Glutamatergic neuron (in vitro differentiated cells): ENCODE measurements at places on chromosomes 13 and 19.
A peak's percentile ranks its signal among the peaks of the same experiment; 100 is the strongest.

DNA sequence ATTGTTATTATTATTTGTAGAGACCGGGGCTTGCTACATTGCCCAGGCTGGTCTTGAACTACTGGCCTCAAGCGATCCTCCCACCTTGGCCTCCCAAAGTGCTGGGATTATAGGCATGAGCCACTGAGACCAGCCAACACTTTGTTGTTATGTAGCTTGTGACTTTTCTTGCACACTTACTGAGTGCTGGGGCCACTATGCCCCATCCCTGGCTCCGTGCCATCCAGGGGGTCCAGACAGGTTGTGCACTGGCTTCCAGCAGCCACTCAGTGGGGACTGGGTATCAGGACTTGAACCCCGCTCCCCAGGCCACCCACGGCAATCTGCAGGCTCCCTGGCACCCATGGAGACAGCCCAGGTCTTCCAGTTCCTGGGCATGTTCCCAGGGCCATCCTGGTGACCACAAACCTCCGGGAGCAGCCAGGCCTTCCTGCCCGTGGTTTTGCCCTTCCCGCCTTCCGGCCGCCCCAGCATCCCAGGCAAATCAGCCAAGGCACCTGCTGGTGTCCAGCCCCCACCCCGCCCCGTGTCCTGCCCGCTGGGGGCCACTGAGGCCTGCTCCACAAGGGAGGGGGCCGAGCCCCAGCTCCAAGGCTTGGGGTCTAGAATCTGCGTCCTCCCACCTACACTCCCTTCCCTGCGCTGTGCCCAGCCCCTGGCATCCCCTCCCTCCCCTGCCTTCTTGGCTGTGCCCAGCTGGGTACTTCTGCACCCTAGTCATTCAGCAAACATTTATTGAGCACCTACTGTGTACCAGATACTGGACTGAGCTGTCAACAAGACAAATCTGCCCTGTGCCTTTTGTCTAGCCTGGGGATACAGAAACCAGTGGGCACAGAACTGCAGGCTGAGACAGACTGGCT is 23.7 kb upstream of the SEMA6B start:
- no peaks in the 10 kb centered on the region for H3K36me3 ChIP-seq
- no peak for DNase-seq
- H3K4me1 ChIP-seq = peaks cover 19% of the 10 kb centered on the region

GRCh38 chr13:106187501-106188095 is 347.9 kb downstream of the EFNB2 start:
- DNase-seq = no peak
- no peak overlapping the region for H3K4me3 ChIP-seq
- no peaks in the 10 kb centered on the region for H3K36me3 ChIP-seq
- no peaks in the 10 kb centered on the region for H3K27me3 ChIP-seq

DNA sequence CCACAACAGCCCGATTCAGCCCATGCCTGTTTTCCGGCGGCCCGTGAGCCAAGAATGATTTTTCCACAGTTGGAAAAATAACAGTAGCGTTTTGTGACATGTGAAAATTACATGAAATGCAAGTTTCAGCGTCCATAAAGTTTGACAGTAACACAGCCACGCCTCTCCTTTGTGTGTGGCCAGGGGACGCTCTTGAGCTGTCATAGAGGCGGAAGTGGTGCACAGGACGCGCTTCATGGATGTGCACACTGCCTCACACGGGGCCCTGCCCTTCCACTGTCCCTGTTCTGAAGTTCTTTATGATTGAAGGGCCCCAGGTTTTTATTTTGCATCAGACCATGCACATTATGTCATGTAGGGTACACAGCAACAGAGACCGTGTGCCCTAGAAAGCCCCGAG is 12.4 kb upstream of the ELAVL1 start:
- peaks cover 6% of the 10 kb centered on the region for H3K27me3 ChIP-seq
- H3K36me3 ChIP-seq = no peaks in the 10 kb centered on the region
- no peak for DNase-seq
- H3K4me1 ChIP-seq = no peaks in the 10 kb centered on the region
- H3K4me3 ChIP-seq = no peak overlapping the region
- no peak overlapping the region for H3K27ac ChIP-seq

- no peak overlapping the region for H3K27ac ChIP-seq
- H3K4me3 ChIP-seq = no peak overlapping the region
- DNase-seq = no peak
- peaks cover 4% of the 10 kb centered on the region for H3K4me1 ChIP-seq
- peaks cover 5% of the 10 kb centered on the region for H3K36me3 ChIP-seq
These were observed 429.9 kb downstream of the SLITRK1 start for GRCh38 chr13:83452292-83452950.

DNA sequence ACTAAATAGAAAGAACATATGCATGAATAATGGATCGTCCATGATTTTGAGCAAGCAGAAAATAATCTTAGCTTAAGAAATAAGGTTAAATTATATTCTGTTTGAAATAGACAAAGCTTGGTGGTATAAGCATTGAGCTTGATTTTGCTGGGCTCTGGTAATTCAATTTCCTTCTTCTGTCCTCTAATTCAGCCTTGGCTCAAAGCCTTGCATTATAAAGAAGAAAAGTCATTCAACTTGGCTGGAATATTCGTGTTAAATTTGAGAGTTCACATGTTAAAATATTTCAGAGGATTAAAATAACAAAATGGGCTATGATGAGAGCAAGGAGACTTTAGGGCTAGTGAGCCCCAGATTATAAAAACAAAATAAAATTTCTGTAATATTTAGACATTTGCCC is 415.4 kb upstream of the PCDH20 start:
- H3K36me3 ChIP-seq = no peaks in the 10 kb centered on the region
- no peak for DNase-seq
- no peak overlapping the region for H3K27ac ChIP-seq
- peaks cover 6% of the 10 kb centered on the region for H3K4me1 ChIP-seq

DNA sequence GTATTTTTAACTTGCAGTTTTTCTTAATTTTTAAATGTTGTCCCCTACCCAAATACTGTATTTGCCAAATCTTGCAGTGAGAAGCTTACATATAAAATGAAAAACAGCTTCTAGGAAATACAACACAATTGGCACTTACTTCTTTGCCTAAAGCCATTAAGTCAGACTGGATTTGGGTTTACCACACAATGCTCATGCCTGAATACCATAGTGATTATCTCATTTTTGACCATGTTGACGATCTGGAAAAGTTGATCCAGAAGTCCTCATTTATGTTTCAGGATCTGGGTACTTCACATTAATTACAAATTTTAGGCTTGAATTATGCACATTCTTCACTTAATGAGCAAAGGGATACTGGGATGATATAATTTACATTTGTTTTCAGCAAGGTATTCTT is 2.4 kb downstream of the RNF6 start:
- no peaks in the 10 kb centered on the region for H3K36me3 ChIP-seq
- H3K27ac ChIP-seq = no peak overlapping the region
- H3K27me3 ChIP-seq = peaks cover 4% of the 10 kb centered on the region
- peaks cover 3% of the 10 kb centered on the region for H3K4me1 ChIP-seq
- DNase-seq = no peak

DNA sequence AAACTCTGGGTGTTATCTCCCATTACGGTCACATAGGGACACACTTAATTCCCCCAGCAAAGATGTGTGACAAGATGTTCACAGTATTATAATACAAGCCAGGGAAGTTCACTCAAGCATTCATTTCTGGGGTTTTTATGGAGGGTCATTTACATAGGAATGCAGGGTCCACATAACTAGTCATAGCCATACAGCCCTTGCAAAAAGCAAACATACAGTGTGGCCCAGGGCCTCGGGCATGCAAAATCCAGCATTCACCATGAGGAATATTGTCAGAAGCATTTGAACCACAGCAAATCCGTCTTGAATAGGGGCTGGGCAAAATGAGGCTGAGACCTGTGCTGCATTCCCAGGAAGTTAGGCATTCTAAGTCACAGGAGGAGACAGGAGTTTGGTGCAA is 13.0 kb upstream of the ZNF460 start:
- H3K27me3 ChIP-seq = peaks cover 2% of the 10 kb centered on the region
- DNase-seq = no peak
- H3K4me1 ChIP-seq = no peaks in the 10 kb centered on the region
- no peak overlapping the region for H3K27ac ChIP-seq

- H3K36me3 ChIP-seq = no peaks in the 10 kb centered on the region
- DNase-seq = no peak
- no peak overlapping the region for H3K27ac ChIP-seq
- H3K4me3 ChIP-seq = no peak overlapping the region
- no peaks in the 10 kb centered on the region for H3K4me1 ChIP-seq
These were observed 84.8 kb downstream of the DCT start for GRCh38 chr13:94394723-94395122.

DNA sequence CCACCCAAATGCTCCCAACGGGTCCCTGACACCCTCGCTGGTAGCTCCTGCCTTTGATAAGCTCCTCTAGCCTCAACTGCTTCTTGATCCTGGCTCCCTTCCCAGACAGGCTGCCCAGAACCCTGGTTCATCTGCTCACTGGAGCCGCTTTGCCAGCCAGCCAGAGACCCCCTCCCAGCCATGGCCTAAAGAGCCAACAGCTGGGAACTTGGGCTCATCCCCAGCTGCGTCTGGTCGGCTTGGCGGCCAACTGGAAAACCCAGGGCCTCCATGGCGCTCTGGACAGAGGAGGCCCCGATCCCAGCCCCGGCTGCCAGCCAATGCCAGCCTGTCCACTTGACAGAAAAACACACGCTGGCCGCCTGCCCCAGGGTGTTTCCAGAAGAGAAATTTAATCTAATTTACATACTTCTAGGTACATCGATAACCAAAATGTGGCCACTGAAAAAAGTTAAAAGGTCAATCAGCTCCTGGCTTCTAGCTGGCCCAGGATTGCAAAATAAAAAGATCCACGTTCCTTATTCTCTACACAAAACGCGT is 3.0 kb upstream of the AKAP8L start:
- no peak overlapping the region for H3K27ac ChIP-seq
- peaks cover 14% of the 10 kb centered on the region for H3K4me1 ChIP-seq
- H3K36me3 ChIP-seq = peaks cover 13% of the 10 kb centered on the region

DNA sequence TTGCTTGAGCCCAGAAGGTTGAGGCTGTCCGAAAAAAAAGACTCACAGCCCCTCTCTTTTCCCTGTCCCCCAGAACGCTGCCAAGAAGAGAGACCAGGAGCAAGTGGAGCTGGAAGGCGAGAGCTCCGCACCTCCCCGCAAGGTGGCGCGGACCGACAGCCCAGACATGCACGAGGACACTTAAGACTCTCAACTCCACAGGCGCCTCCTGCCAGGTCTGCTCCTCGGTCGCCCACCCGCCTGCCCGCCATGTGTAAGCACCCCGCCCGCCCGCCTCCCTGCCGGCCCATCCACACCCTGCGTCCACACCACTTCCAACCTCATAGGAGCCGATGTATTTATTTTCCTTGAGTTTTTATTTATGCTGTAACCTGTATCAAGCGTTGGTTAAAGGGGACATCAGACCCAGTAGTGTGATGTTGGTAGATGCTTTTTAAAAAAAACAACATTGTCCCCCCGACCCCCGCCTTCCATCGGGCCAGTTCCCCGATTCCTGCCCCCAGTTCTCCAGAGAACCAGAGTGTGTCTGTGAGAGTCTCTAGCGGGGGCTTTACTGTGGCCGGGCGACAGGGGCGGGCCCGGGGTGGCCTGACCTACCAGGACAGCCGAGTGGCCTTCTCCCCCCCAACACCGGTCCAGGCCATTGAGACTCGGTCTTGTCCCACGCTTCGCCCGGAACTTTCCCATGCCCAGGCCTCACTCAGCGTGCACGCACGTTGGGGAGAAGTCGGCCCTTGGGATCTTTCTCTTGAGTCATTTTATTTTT is 10.3 kb downstream of the DDA1 start:
- no peak for DNase-seq
- no peaks in the 10 kb centered on the region for H3K36me3 ChIP-seq
- H3K27ac ChIP-seq = no peak overlapping the region
- peaks cover 7% of the 10 kb centered on the region for H3K27me3 ChIP-seq

DNA sequence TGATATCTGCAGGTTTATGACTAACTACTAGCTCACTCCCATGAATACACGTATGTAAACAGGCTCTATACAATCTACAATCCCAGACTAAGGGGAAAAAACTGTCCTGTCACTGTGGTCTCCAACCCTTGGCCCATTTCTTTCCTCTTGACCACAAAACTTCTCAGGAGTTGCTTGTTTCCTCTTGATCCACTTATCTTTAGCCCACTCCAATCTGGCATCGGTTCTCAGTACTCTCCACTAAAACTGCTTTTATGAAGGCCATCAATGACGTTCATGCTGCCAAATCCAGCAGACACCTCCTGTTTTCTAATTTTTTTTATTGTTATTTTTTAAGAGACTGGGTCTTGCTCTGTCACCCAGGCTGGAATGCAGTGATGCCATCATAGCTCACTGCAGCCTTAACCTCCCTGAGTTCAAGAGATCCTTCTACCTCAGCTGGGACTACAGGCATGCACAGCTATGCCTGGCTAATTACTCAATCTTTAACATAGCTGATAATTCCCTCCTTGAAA is 31.9 kb upstream of the USPL1 start:
- no peak for DNase-seq
- H3K4me3 ChIP-seq = no peak overlapping the region
- H3K27me3 ChIP-seq = peaks cover 2% of the 10 kb centered on the region
- H3K36me3 ChIP-seq = no peaks in the 10 kb centered on the region
- no peaks in the 10 kb centered on the region for H3K4me1 ChIP-seq

- peak overlapping the region; percentile 56 for H3K27ac ChIP-seq
- no peak for DNase-seq
- peaks cover 19% of the 10 kb centered on the region for H3K36me3 ChIP-seq
- peak overlapping the region; percentile 89 for H3K4me3 ChIP-seq
- H3K27me3 ChIP-seq = peaks cover 13% of the 10 kb centered on the region
These were observed 515 bp upstream of the ZNF324B start for GRCh38 chr19:58450856-58451357.

DNA sequence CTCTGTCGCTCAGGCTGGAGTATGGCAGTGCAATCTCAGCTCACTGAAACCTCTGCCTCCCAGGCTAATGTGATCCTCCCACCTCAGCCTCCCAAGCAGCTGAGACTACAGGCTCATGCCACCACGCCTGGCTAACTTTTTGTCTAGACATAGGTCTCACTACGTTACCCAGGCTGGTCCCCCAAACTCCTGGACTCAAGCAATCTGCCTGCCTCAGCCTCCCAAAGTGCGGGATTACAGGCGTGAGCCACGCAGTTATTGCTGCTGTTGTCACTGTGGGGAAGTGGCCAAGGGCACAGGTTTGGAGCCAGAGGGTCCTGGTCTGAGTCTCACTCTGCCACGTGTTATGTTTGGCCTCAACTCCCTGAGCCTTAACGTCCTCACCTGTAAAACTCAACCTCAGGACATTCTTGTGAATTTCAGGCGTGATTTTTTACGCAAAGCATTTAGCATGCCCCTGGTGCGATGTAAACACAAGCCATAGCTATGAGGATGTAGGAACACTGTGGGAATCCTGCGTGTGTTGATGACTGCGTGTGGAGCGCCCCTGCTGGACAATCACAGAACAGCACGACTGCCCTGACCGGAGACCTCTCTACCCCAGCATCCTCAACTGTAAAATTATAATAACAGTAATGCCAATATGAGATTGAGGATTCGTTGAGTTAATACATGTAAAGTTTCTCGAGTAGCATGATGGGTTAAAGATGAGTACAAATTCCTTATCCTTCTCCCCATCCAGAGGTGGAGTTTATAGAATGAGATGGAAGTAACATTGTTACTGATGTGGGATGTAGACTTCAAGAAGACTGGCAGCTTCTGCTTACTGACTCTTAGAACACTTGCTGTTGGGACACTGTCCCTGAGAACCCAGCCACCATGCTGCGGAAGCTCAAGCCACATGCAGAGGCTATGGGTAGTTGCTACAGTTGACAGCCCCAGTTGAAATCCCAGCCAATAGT is 41.8 kb upstream of the PNMA8B start:
- H3K27me3 ChIP-seq = peaks cover 12% of the 10 kb centered on the region
- no peak overlapping the region for H3K27ac ChIP-seq
- H3K4me1 ChIP-seq = peaks cover 3% of the 10 kb centered on the region
